ENCODE measurements at places on chromosomes 5 and 9.

GRCh38 chr5:52334367-52334766 is 453.3 kb upstream of the ITGA1 start:
- DNase-seq: no peak

GRCh38 chr9:134940236-134941208 is 22.8 kb upstream of the FCN1 start:
- no peak for DNase-seq

DNA sequence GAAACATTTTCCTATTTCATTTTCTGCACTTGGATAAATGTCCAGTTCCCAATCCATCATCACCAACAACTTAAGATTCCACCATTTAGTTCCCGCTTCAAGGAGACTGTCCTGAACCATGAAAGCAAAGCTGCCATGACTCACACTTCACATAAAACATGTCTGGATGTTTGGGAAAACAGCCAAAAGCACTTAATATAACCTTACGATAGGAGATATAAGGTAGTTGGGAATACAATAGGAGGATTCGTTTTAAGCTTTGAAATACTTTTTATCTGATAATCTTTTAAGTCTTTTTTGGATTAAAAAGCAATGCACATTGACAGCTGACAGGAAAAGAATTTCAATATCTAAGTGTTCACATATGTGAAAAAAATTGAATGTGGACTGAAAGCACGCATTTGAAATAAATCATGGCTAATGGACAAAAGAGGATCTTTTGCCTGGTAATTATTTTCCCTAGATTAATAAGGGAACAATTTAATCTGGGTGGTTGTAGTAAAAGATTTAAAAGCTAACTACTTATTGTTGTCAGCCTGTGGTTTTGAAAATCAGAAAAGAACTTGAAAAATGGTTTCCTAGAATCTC is 17.3 kb upstream of the TGFBI start:
- no peak for DNase-seq

DNA sequence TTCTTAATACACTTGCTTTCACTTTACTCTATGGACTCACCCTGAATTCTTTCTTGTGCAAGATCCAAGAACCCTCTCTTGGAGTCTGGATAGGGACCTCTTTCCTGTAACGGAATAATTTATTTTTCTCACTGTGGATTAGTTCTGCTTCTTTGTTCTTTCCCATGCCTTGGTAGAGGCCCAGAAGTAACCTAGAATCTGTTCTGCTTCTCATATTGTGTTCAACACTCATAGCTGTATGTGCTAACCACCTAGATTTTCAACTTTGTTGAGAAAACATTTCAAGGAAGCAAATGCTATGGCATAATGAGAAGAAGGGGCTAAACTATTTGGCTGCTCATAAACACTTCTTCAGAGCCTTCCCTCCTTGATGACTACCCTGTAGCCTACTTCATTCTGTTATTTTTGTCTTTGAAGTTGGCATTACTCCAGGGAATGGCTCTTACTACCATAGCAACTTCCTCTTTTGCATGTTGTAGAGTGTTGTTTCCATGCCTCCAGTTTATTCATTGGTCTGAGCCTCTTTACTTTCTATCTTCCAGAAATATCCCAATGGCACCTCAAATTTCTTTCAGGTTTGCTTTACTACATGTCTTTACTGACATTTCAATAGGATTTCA is 74.3 kb downstream of the KIAA0825 start:
- no peak for DNase-seq

GRCh38 chr5:66597183-66597757 is 1.1 kb downstream of the MAST4 start:
- DNase-seq: peak; percentile 34

DNA sequence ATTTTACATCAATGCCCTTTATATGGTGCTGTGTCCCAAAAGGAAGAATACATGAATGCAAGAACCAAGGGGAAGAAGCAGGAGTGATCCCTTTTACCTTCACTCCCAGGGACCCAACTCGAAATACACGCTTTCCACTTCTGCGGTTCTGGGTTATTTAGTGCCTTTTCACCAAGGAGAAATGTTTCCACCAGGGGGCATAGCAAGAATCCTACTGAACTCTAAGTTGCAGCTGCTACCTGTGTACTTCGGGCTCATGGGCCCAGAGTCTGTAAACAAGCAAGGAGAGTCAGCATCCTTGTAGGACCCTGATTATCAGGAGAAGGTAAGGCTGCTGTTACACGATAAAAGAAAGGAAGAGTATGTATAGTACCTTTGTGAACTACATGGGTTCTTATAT is 45.7 kb downstream of the DPYSL3 start:
- no peak for DNase-seq

DNA sequence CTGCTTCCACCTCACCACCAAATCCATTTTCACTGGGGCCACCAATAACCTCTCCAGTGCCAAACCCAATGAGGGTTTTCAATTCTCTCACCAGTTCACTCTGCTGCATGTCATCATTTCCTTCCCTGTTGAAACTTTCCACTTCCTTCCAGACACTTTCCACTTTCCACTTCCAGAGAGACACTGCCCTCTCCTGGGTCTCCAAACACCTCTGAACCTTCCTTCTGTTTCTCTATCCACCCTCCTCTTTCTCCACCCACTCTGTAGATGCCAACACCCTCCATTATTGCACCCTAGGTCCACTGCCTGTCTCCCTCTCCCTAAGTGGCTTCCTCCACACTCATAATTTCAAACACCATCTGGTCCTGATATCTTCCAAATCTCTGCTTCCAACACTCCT is 39.6 kb downstream of the PDE6A start:
- no peak for DNase-seq

DNA sequence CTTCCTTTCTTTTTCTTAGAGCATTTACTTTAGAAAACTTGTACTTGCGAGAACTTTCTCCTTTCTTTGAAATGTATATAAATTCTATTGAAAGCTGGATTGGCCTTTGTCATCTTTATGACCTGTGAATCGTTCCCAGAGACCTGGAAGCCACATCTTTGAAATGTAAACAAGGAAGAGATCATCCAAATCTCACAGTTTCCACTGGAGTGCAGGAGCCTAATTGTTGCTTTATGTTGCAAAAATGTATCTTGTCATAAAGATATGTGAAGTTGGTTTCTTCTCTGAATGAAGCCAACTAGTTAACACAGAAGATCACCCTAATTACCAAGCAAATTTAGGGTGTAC is 1101.8 kb downstream of the TAF11L14 start:
- DNase-seq: no peak

GRCh38 chr9:71656496-71656895 is 111.8 kb downstream of the CEMIP2 start:
- no peak for DNase-seq

DNA sequence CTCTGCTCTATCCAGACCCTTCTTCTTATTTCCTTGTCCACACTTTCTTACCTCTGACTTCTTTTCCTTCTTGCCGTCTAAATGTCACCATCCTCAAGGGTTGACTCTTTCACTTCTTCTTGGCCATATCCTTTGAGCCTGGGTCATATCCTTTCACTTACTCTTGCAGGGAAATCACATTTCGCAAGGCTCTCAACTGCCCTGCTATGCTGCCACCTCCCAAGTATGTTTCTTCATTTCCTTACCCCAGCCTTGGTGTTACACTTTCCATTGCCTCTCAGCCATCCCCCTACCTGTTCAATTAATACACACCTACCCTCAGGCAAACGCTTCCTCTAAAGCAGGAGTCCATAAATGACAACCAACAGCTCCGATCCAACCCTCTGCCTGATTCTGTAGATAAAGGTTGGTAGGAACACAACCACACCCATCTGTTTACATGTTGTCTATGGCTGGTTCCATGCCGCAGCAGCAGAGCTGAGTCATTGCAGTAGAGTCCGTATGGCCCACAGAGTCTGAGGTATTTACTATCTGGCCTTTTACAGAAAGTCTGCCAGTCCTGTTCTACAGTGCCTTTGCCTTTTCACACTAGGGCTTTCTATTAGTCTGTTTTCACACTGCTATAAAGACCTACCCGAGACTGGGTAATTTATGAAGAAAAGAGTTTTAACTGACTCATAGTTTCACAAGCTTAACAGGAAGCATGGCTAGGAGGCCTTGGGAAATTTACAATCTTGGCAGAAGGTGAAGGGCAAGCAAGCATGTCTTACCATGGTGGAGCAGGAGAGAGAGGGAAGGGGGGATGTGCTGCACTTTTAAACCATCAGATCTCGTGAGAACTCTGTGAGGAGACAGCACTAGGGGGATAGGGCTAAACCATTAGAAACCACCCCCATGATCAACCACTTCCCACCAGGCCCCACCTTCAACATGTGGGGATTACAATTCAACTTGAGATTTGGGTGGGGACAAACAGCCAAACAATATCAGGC is 97.9 kb downstream of the SV2C start:
- DNase-seq: no peak

GRCh38 chr5:151497391-151498002 is 50.1 kb downstream of the SLC36A1 start:
- DNase-seq: no peak

DNA sequence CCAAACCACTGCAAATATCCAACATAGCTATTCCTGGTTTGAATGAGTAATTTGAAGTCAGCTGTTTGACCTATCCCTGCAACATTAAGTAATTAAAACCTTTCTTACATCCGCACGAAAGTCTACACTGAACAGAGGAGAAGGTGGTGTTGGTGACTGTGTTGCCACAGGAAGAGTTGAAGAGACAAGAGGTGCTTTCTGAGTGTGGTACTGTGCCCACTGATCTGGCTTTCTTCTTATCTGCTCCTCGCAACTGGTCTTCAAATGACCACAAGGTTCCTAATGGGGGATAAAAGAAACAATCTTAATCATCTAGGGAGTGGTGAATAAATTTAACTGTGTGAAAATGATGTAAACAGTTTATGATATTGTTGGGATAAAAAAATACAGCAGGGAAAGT is 29.4 kb upstream of the PDCL start:
- no peak for DNase-seq

DNA sequence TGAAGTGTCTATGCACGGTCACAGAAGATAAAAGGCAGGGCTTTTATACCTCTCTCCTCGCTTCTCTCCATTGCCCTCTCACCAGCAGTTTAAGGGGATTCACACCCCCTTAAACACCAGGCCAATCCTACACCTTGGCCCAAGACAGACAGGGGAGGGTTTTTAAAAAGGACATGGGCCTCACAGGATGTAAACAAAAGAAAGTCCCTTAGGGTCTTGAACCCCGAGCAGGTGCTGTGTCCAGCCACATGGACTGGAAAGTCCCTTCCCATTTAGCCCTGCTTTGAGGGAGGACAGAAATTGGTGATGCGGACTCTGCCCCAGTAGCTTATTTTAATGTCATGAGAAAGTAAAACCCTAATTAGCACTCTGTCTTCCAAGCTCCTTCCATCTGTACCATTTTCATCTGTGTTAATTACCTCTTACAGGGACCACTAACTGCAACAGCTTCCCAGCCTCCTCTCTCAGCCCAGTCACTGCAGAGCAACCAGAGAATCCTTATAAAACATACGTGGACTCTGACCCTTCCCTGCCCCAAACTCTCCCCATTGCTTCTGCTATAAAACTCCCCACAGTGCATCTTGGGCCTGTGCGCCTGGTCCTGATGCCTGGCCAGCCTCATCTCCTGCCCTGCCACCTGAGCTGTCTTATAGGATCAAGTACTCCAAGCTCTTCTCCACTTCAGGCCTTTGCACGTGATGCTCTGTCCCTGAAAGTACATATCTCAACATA is 16.7 kb downstream of the WHRN start:
- no peak for DNase-seq

DNA sequence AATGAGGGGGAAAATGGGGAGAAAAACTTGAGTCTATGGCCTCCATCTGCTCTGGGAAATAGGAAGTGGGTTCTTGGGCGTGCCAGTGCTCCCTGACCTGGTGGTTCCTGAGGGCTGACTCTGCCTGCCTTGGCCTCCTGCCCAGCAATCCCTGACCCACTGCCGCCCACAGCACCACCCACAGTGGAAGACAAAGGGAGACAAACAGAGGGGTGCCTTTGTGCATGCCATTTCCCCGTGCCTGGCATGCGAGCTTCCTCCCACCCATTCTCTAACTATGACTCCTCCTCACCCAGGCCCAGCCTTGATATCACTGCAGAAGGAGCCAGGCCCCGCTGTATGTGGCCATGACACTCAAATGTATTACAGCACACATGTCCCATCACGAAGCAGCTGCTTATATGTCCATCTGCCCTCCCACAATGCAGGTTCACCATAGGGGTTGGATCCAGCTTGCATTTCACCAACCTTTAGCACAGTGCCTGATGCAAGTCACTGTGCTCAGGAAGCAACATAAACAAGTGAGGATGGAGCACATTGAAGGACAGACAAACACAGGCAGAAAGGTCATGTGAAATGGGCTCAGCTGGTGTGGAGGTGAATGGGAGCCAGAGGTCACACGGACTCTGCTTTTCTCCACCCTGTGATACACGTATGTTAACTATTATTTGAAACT is 84.4 kb downstream of the ADRB2 start:
- no peak for DNase-seq

DNA sequence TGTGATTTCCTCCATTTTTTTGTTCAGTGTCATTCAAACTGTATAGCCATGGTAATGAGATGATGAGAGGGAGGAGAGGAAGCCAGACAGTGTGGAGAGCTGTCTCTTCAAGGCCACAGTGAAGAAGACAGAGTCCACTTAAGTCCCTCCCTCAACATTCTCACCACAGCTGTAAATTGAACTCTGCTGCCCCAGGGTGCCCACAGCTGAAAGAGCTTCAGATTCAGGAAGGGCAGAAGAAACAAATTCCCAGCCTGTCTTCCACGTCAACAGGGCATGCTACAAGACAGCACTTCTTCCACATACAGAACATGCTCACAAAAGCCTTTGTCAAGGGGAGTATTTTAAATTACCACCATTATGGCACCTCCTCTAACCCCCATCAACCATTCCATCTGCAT is 100.4 kb downstream of the KLHL3 start:
- DNase-seq: no peak

DNA sequence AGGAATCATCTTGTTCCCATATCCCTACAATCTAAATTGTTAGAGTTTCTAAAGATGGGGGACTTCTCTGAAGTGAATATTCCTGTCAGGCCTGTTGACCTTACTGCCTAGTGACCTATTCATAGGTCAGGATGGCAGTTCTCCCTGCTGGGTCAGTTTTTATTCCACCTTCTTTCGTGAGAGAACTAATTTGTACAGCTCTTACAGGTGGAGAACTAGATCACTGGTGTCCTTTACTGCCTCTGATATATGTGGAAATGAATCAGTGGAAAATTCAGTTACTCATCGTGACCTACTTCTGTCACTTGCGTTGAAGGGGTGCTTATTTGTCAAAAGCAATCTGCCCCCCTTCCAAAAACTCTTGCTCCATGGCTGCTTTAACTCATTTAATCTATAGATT is 164.9 kb downstream of the CD180 start:
- DNase-seq: no peak
